ENCODE measurements at places on chromosomes 2 and 18. TPM values are rescaled to one million over a fixed set of nuclear protein-coding genes. Genes with fewer than 3 reads are reported as not detected.
A peak's percentile ranks its signal among the peaks of the same experiment; 100 is the strongest.

The OXER1 gene
- total RNA-seq: not detected

The NOL4 gene
- 0.21 TPM for total RNA-seq

The ANKAR gene
- 0.42 TPM for total RNA-seq

The PCARE gene
- total RNA-seq: 0.13 TPM

The TDRD15 gene
- total RNA-seq: not detected

The NEURL3 gene
- total RNA-seq: 0.57 TPM

The SLC5A7 gene
- total RNA-seq: not detected

The NGEF gene
- total RNA-seq: 15.7 TPM

The PSTPIP2 gene
- 9.3 TPM for total RNA-seq

DNA sequence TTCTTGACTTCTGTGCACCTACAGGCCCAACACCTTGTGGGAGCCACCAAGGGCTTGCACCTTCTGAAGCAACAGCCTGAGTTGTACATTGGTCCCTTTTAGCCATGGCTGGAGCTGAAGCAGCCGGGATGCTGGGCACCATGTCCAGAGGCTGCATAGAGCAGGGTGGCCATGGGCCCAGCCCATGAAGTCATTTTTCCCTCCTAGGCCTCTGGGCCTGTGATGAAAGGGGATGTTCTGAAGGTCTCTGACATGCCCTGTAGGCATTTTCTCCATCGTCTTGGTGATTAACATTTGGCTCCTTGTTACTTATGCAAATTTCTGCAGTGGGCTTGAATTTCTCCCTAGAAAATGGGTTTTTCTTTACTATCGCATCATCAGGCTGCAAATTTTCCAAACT is 83.1 kb upstream of the ACVR1 start:
- no peak for DNase-seq

GRCh38 chr18:23629444-23629946 is 33.2 kb downstream of the ANKRD29 start:
- no peak for DNase-seq

DNA sequence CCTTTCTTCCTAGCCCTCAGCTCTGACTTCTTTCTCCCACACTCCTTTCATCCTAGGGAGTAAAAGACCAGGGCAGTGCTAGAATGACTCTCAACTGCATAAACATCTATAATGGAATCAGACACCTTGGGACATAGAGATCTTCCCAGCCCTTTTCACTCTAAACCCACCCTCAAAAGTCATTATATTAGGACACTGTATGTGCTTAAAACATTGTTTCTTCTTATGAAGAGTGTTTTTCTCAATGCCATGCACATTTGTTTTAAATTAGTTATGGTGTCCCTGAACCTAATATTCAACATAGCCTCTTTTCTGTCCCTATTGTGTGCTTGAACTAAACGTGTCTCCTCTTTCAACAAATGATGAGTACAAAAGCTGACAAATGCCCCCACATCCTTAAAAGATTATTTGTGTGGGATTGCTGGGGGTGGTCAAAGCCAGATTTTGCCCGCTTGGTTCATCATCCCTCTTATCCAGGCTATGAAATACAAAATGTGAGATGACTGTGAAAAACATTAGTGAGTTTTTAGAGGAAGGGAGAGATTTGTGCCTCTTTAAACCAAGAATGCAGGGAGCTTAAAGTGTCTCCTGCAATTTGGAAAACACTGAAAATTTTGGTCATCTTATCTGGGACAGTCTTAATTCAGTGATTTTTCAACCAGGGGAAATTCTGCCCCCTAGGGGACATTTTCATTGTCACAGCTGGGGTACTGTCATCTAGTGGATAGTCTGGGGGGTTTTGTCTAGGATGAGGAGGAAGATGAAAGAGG is 29.0 kb downstream of the SERPINB5 start:
- DNase-seq: no peak

DNA sequence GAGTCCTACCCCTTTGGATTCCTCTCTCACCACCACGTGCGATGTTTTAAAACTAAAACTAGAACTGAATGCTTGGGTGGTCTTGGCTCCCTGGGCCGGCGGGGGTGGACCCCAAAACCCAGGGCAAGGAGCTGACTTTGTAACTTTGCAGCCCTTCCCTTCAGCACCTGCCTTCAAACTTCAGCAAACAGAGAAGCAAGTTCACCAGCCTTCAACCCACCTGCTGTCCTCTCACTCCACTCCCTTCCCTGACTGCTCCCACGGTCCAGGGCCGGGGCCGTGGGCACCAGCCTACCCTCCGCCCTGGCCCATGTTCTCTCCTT is 54.5 kb downstream of the COL6A3 start:
- DNase-seq: peak; percentile 52

DNA sequence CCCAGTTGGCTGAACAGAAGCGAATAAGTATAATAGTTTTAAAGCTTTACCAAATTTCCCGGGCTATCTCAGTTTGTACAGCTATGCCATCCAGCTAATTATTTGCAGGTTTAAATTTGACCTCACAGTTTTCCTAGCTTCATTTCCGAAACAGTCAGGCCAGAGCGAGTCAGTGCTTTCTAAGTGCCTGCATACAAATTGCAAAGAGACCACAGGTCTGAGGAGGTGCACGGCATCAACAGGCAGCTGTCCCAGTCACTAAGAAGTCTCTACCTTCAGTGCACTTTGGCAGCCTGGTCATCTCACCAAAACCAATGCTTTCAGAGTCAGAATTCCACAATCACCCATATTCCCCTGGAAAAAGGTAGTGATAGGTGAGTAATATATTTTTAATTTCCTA is 51.9 kb downstream of the LAMA1 start:
- no peak for DNase-seq

GRCh38 chr2:190927301-190927700 is 46.7 kb downstream of the GLS start:
- no peak for DNase-seq

DNA sequence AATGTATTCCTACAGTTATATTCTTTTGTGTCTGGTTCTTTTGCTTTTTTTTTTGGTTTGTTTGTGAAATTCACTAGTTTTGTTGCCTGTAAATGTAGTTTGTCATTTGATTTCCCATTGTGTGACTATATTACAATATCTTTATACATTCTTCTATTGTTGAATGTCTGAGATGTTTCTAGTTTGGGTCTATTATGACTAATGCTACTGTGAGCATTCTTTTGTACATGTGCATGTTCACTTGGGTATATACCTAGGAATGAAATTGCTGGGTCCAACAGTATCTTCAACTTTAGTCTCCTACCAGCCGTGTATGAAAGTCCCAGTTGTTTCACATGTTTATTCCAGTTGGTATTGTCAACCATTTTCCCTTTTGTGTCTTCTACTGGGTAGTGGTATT is 112.7 kb upstream of the RBMS1 start:
- DNase-seq: no peak

DNA sequence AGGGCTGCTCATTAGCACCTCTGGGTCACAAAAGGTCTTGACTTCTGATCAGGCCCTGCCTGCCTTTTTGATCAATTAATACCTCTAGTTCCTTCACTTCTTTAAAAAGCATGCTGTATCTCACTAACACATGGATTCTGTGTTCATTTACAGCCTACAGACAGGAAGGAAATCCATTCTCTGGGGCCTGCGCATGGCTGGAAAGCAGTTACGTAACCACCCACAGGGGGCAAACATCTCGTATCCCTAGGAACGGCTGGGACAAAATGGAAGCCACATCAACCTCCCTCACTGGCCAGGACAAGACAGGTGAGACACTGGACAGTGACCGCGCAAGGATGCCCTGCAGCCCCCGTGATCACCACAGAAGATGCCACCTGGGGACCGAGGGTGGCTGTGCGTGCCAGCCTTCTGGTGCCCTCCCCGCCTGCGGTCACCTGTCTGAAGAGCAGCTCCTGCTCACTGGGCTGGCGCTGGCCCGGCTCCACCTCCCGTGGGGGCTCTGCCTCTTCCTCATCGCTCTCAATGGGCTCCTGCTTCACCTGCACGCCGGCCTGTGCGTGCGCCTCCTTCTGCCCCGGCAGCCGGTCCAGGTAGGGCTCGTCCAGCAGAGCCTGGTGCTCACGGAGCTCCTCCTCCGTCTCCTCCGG is 266.9 kb downstream of the TWIST2 start:
- DNase-seq: no peak

DNA sequence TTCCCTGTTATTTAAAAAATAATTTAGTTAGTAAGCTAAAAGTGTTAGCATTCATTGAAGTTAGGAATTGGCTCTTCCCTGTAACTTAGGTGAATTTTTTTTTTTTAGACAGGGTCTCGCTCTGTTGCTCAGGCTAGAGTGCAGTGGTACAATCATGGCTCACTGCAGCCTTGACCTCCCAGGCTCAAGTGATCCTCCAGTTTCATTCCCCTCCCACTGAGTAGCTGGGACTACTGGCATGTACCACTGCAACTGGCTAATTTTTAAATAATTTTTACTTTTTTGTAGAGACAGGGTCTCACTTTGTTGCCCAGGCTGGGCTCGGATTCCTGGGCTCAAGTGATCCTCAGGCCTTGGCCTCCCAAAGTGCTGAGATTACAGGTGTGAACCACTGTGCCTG is 66.4 kb downstream of the CERS6 start:
- no peak for DNase-seq

DNA sequence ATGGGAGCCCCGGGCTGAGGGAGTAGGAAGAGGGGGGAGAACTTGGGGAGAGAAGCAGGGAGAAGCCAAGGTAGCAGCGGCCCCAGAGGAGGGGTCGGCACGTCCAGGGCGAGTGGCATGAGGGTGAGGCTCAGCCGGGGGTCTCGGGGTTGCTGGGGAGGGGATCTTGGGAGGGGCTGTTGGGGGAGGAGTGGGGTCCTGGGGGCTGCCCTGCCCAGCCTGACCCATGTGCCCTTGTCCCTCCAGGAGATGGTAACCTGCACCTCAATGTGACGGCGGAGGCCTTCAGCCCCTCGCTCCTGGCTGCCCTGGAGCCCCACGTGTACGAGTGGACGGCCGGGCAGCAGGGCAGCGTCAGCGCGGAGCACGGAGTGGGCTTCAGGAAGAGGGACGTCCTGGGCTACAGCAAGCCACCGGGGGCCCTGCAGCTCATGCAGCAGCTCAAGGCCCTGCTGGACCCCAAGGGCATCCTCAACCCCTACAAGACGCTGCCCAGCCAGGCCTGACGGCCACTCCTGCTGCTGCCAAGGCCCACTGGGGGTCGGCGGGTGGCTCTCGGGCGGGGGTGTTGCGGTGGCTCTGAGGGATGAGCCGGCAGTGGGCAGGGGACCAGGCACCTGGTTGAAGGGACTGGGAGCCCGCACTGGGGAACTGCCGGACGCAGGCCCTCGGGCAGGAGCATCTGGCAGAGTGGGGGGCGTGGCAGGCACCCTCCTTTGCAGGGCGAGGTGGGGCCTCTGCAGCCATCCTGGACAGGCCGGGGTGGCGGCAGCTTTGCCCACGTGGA is 9.0 kb upstream of the GAL3ST2 start:
- DNase-seq: no peak

GRCh38 chr18:7633171-7633570 is 66.1 kb downstream of the PTPRM start:
- DNase-seq: no peak

DNA sequence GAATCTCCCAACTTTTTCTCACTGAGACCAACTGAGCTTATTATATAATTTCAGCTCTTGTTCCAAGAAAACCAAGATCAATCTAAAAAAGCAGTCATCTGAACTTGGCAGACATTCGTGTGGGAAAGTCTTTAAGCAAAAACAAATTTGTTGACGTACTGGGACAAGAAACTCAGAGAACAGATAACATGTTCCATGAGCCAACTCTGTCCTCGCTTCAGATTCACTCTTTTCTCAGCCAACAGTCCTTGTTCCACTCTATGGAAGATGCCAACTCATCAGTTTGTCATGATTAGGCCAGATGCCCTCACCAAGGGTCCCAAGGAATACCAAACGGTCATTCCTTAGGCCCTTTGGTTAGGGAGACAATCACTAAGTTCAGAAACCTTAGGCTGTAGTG is 224.2 kb upstream of the CTAGE1 start:
- DNase-seq: no peak

DNA sequence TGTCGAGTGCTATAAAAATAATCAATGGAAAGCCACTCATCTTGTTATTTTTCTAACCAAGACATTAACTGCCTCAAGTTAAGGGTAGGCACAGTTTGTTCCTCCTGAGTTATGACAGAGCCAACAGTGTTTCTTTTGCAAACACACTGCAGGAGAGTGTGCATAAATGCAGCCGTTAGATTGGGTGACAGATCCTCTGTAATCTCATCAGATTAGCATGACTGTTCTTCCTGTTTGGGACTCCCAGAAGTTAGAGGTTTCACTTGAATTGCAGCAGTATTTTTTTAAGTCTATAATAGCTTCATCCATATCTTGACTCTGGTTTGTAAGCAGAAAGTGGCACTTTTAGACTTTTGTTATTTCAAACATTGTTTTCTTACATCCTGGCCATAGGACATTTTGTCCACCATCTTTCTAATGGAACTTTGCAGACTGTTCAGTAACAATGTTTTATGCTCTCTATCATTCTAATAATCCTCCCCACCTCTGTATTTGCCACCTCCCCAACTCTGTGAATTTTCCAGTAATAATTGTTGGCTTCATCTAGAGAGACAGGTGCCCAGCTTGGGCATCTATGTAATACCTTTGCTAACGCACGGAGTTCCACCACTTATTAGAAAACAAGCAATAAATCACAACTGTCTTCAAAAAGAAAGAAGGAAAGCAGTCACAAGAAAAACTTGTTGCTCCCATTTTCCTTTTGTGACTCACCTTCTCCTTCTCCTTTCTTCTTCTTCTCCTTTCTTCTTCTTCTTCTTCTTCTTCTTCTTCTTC is 560.0 kb downstream of the ADCYAP1 start:
- DNase-seq: no peak

DNA sequence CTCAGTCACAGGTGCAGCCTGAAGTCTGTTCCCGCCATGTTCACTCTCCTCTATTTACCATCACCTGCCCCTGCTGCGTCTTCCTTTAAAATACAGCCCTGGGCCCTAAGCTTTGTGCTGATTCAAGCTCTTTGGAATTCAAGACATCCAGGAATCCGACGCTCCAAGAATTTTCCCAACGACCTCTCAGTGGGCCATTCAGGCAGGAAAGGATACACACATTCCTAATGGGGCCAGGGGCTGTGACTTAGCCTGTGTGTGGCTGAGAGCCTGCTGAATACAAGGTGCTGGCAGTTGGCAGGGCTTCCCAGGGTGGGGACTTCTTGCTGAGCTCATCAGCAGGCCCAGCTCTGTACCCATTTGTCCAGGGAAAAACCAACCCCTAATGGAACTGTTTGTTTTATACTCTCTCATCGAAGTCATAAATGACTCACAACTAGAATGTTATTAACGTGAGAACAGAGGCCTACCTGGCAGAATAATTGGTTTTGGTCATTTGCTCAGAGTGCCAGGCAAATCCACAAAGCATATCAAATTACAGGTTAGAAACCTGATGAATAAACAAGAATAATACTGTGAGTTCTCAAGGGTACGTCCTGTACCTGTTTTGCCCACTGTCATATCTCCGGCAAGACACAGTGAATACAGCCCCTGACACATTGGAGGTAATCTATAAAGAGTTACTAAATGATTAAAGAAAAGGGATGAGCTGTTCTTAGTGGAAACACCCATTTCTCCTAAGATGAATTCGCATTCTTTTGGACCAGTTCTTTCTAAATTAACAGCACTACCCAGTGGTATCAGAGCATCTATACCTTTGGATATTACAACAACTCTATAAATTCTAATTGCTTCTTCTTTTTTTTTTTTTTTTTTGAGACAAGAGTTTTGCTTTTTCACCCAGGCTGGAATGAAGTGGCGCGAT is 12.6 kb upstream of the KCMF1 start:
- DNase-seq: no peak

All from lower leg skin (tissue), 4 donors.